ENCODE measurements at places on chromosomes 4 and X.

- no peak for DNase-seq
These were observed 155.8 kb upstream of the DGKK start for GRCh38 chrX:50626432-50626831.

- peak; percentile 61 for DNase-seq
These were observed 96.5 kb downstream of the ARHGAP10 start for GRCh38 chr4:147828331-147828905.

GRCh38 chr4:110737931-110738330, 115.1 kb upstream of the PITX2 start:
- no peak for DNase-seq

DNA sequence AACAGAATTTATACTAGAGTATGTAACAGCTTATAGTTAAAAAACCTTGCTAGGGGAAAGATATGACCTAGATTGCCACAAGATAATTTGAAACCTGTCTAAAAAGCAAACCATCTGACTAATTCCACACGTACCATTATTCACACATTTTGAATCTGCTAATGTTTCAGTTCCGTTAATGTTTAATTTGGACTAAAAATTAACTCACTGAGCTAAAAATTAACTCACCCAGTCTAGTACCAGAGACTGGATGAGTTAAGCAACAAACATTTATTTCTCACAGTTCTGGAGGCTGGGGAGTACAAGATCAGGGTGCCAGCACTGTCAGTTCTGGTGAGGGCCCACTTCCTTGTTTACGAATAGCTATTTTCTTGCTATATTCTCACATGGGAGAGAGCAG, 231.5 kb upstream of the DIAPH2 start:
- no peak for DNase-seq

DNA sequence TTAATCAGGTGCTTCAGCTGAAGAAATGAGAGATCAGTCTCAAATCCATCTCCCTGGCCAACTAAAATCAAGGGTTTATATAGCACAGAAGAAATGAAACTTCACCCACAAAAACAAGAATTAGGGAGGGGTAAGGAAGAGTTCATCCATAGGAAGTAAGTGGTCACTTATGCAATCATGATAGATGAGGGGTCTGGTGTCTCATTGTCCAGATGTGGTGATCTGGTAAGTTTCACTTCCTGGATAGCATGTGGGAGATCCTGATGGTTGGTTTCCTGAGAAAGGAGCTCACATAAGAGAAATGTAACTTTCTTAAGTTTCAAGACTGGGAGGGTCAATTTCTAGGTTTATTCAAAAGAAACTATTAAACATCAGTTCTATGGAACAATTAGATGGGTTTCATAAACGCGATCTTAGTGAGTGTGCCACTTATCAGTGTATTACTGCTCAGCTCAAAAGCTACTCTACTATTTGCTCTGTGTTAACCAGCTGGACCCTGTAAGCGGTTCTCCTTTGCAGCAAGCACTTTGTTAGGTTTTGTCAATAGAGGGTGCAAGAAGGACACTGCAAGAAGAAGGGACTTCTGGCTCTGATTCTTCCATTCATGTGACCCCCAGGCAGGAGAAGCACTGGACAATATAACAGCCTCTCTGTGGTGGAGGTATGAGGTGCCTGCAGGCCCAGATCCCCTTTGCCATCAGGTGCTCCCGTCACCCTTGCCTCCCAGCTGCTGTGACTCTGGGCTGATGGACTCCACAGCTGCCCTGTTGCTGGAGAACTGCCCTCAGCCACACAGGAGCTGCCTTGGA, 35.4 kb upstream of the HPSE start:
- no peak for DNase-seq

- DNase-seq: peak; percentile 10
These were observed 489.8 kb downstream of the PABPC4L start for GRCh38 chr4:133711817-133712216.

- DNase-seq: no peak
These were observed 79.0 kb upstream of the EDA2R start for GRCh38 chrX:66717926-66718325.

DNA sequence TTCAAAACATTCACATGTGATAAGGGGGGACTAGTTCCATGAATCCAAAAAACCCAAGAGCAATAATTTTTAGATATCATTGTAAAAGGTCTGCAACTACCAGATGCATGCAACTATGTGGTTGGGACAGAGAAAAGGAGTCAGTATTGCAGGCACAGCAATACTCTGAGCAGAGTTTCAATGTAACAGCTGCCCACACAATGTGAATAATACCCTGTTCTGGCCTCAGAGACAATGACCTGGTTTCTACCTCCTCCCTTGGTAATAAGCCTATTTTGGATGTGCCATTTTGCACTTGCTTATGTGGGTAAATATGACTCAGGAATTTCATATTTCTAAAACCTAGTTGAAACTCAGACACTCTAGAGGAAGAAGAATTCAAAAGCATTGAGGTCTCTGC, 194.8 kb upstream of the RASGEF1B start:
- DNase-seq: no peak

DNA sequence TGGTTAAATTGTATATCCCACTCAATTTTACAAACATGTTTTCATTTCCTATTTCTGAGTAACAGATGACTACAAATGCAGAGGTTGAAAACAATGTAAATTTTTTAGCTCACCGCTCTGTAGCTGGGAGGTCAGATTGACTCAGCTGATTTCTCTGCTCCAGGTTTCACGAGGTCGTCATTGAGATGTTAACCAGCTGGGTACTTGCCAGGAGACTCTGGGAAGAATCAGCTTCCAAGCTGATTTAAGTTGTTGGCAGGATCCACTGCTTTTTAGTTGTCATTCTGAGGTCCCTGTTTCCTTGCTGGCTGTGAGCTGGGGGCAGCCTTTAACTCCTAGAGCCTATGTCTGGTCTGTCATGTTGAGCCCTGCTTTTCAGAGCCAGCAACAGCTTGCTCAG, 864.3 kb upstream of the AGA start:
- DNase-seq: peak; percentile 66

DNA sequence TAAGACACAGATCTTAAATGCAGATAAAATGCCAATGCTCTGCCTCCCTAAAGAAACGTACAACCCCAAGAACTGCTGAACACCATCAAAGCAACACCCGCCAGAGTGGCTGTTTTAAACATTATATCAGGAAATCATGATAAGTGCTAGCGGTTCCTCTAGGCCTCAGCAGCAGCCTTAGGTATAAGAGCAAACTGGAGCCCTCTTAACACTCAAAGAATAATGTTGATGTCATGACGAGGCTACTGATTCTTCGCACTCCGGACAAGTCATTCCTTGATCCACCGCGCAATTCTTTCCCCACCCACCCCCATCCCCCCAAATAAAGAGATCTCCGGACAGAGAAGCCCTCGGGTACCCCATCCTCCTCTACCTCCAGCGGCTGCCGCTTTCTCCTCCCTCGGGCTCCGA, 507 bp downstream of the LIN54 start:
- DNase-seq: peak; percentile 32

GRCh38 chrX:50100188-50100587, 100.6 kb downstream of the AKAP4 start:
- DNase-seq: peak; percentile 1
